Muscle of back (tissue), 13 donors: ENCODE measurements at places on chromosomes 2 and 18.

DNA sequence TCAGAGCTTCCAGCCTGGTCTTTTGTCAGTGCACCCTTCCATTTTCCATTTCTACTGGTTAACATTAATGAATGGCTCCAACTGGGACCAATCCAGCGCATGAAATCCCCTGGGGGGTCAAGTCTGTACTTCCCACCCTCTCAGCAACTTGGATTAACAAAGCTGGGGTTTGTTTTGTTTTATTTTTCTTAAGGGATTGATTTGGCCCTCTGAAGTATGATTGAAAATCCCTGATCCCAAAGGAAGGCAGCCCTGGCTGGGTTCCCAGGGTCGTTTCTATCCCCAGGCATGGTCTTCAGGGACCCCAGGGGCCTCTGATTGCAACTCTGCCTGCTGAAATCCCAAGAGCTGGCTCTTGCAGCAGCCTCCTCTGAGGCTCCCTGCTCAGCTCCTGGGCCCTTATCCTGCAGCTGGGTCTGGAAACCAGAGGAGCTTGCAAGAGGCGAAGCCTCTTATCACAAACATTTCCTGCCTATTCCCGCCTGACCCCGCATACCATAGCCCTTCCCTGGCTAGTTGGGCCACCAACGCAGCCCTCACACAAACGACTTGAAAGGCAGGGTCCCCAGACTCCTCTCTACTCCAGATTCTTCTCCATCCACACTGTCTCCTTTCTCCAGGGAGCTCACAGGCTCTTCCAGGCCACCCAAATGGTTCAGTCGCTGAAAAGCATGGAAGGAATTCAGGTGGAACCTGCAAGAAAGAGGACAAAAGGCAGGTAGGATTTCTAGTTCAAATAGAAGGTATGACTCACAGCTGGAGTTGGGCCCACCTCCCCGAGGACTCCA is 109.7 kb upstream of the PKDCC start:
- DNase-seq, result no peak

- no peak for DNase-seq
These were observed 150.5 kb downstream of the ARHGAP15 start for GRCh38 chr2:143279672-143280071.

GRCh38 chr2:191386938-191387536 is 141.8 kb downstream of the MYO1B start:
- no peak for DNase-seq

DNA sequence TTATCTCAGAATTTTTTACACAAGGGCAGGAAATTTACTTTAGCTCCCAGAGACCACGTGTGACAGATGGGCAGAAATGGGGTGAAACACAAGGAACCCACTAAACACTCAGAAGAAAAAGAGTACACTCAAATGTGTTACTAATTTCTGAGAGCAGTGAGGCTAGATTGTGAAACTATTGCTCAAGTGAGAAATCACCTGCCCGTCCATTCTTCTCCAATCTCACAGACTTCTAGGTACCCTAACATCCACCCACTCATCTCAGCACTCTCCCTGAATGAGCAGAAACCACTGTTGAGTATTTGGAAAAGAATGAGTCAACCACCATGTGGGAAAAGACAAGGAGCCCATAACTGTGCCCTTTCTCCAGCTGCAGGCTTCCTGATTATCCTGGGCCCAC is 293.0 kb upstream of the CDH2 start:
- no peak for DNase-seq

- no peak for DNase-seq
These were observed 21.6 kb downstream of the HPCAL1 start for GRCh38 chr2:10324095-10324832.

- no peak for DNase-seq
These were observed 132.6 kb downstream of the C1D start for GRCh38 chr2:67930156-67930555.

- no peak for DNase-seq
These were observed at the start of gene MCFD2 for GRCh38 chr2:46915281-46915810. Gene MCFD2, minus strand, starts transcription at chr2:46915806. Its CDS starts 6,635 bp downstream, at chr2:46909171.

DNA sequence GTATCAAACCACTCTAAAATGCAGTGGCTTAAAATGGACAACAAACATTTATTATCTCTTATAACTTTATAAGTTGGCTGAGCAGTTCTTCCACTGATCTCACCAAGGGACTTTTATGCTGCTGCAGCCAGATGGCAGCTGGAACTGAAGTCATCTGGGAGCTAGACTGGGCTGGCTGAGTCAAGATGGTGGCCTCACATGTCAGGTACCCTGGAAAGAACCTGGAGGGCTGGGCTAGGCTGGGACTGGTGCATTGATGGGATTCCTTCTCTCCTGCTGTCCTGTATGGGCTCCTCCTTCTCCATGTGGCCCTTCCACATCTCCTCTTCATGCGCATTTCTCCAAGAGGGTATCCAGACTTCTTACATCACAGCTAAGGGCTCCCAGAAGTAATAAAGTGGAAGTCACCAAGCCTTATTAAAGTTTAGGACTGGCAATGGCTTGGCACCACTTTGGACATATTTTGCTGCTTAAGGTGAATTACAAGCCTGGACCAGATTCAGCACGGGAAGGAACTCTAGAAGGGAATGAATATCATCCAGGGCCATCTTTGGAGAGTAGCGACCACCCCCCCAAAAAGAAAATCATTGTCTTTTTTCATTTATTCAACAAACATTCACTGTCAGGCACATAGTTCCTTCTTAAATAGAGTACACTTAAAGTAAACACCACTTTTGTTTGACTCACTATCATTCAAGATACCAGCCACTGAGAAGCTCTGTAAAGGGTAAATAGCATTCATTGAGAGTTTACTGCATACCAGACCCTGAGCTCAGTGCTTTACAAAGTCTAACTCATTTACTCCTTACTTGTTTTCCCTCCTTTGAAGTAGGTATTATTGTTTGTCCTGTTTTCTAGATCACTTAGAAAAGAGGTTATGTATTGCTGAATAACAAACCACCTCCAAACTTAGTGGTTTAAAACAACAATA is 138.0 kb downstream of the ZFP36L2 start:
- no peak for DNase-seq

GRCh38 chr18:23684515-23685197 is 4.6 kb upstream of the LAMA3 start:
- DNase-seq, result no peak

DNA sequence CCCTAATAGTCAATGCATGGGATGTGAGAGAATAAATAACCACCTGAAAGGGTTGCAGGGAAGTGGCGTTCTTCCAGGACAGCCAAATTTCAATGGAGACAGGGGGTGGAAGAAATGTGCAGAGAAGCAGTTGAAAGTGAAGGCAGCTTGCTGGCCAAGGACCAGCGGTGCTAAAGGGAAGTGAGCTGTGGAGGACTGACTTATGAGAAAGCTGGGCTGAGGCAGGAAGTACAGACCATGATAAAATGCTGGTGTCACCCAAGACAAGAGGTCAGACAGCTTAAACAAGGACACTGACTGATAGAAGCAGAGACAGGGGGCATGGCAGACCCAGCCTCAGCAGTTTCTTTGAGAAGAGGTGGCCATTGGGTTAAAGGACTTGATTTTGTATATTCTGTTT is 106.7 kb downstream of the DTNB start:
- DNase-seq, result peak; percentile 48

GRCh38 chr2:144426981-144427479 is 92.9 kb downstream of the ZEB2 start:
- peak; percentile 29 for DNase-seq

DNA sequence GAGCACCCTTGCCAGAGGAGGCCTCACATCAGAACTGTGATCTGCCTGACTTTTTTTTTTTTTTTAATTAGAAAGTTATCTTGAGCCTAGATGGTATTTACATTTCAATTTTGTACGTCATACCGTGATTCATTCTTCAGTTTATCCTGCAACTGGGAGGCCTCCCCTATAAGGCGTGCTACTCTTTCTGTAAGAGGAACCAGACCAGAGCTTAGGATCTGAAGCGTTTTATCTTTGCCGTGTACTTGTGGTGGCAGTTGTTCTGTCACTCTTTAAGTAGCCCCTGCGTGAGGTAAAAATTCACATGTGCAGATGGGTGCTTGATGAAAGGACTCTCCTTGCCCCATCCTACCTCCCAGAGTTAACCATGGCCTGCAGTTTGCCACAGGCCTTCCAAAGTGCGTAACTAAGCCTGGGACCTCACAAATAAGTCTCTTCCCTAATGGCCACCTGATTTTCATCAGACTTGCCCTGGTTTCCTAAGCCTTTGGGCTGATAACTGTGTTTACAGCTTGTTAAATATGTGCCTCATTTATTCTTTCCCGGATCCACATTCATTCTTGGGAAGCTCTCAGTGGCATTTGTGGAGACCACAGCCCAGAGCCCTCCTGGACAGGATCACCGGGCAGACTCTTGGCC is 96.0 kb downstream of the MTCL1 start:
- no peak for DNase-seq

DNA sequence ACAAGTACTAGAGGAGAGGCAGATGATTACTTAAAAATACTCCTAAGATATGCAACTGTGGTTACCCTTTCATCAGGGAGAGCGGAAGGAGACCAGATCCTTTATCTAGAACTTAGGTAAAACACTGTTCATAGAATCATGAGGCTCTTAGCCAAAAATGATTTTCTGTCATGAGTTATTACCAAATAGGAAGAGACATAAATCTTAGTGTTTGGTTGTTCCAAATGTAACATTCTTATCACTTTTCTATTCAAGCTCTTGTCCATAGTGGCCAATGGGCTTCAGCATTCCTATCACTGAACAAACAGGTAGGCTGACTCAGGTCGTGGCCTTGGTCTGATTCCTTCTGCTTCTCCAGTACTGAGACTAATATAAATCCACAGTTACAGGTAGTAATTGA is 38.5 kb downstream of the RPRD1A start:
- DNase-seq, result no peak

DNA sequence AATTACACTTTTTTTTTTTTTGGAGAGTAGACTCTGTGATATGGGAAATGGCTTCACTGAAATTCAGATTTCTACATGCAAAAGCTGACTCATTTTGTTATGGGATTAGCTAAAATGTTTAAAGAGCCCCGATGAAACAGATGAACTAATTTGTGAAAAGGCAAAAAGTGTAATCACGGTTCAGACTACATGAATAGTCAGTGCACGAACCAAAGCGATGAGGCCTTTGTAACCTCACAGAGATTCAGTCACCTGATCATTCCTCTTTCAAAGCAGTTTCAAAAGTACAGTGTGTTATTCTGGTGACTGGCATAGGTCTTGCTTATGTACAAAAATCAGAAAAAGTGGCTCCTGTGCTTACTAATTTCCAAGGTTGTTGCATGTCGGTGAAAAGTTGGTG is 44.6 kb downstream of the TGIF1 start:
- DNase-seq, result no peak

GRCh38 chr18:35231052-35231451 is 9.8 kb upstream of the ZNF397 start:
- peak; percentile 53 for DNase-seq

- no peak for DNase-seq
These were observed 25.7 kb downstream of the SGPP2 start for GRCh38 chr2:222450021-222450420.

GRCh38 chr2:108199726-108200125 is 40.0 kb upstream of the SULT1C3 start:
- no peak for DNase-seq

GRCh38 chr2:85878719-85879370 is 9.9 kb downstream of the ST3GAL5 start:
- DNase-seq, result no peak

DNA sequence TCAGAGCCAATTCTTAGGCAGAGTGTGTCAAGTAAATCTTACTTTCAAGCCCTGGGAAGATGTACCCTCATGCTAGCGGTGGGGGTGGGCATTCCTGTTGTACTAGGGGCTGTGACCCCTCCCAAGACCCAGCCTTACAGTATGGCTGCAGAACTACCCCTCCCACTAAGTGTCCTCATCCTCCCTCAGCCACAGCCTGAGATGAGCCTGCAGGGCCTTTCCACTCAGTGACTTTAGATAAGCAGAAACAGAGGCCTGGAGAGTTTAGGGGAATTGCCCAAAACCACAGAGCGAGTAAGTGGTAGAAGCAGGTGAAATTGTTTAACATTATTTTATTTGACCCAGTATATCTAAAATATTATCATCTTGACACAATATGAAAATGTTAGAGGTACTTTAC is 36.6 kb downstream of the TTC32 start:
- DNase-seq, result no peak

DNA sequence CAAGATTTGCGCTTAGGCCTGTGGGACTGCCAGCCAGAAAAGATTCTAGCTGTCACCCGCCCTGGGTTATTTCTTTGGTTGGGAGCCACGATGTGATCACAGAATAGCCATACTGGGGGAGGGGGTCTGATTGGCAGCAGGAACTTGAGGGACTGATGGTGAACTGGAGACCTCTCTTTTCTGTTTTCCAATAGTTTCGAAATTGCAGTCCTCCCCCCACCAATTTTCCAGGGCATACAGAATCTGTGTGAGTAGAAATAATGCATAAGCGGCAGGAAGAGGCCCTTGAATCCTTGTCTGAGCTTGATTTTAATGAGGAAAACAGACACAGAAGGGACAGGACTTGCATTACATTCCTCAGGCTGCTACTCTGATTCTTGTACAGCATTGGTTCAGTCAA is 2.2 kb upstream of the POLR2D start:
- peak; percentile 31 for DNase-seq

DNA sequence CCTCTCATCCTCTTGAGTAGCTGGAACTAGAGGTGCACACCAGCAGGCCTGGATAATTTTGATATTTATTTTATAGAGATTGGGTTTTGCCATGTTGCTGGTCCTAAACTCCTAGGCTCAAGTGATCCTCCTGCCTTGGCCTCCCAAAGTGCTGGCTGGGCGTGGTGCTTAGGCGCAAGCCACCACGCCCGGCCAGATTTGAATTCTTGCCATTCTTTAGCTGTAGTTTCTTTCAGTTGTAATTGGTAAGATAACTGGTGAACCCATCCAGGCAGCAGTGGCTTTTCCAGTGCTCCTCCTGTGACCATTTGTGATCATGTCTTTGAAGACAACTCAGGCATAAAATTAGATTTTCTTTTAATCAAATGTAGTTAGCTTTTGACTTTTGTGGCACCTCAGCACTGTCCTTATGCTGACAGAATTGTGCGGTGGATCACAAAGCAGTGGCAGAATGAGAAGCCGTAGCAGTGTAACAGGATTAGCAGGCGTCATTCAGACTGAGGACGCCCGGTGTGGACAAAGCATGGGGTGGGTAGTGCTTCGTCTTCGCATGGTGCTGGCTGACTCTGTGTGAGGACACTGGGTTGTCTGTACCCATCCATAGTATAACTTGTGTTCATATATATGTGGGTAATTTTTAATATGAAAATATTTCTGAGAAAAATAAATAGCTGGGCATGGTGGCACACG is 30.0 kb upstream of the TOGARAM2 start:
- no peak for DNase-seq

DNA sequence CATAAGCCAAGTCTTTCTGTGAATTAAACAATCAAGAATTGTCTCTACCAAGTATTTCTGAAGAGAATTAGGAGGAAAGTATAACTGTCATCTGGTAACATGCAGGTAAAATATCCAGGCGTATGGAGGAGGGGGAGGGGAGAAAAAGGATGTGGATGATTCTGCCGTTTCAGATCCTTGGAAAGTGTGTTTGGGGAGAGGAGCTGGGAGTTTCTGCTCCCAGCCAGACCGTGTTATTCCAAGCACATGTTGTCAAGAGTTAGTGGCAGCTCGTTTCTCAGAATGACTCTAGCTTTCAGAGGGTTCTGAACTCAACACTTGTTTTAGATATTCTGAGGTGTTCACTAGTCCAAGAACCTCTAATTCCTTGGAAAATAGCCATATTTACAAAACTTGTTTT is 137.6 kb downstream of the FAM124B start:
- peak; percentile 64 for DNase-seq
